ENCODE measurements at places on chromosomes 1 and 21.
A peak's percentile ranks its signal among the peaks of the same experiment; 100 is the strongest.

DNA sequence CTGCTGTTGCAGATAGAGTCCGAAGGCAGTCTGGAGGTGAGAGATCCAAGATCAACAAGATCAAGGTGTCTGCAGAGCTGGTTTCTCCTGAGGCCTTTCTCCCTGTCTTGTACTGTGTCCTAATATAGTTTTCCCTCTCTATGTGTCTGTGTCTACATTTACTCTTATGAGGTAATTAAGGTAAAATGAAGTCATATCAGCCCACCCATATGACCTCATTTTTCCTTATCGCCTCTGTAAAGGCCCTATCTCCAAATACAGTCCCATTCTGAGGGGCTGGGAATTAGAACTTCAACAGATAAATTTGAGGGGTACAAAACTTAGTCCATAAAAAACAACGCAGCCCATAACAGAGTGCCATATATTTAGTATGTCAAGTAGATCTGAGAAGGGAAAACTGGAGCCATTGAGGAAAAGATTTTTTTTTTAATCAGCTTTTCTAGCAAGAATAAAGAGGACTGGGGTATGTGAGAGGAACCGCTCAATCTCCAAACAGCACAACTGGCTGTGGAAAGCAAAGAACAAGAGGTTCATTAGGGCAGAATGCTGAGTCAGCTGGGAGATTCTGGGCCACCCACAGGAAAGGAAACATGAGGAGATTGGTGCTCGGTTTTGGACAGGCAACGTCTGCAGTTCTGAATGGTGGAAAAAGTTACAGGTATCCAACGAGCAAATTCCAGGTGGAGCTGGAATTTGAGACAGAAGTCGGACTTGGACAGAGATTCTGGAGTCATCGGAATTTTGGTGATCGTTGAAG is 65.7 kb downstream of the MAP3K21 start:
- no peak for DNase-seq

DNA sequence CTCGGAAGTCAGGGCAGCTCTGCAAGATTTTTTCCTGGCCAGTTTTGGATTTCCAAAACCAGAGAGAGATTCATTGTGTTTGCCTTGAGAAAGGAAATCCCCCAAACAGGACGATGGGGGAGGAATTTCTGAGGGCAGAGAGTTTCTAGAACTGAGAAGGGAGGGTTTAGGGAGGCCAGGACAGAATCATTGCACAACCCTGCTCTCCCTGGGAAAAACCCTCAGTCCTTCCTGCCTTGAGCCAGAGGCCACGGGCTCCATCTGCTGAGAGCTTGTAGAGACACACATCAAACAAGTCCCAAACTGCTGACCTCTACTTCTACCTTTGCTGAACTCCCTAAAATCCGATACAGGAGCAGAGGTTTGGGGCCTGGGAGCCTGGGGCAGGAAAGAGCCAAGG is 99.7 kb downstream of the NMNAT2 start:
- no peak for DNase-seq

DNA sequence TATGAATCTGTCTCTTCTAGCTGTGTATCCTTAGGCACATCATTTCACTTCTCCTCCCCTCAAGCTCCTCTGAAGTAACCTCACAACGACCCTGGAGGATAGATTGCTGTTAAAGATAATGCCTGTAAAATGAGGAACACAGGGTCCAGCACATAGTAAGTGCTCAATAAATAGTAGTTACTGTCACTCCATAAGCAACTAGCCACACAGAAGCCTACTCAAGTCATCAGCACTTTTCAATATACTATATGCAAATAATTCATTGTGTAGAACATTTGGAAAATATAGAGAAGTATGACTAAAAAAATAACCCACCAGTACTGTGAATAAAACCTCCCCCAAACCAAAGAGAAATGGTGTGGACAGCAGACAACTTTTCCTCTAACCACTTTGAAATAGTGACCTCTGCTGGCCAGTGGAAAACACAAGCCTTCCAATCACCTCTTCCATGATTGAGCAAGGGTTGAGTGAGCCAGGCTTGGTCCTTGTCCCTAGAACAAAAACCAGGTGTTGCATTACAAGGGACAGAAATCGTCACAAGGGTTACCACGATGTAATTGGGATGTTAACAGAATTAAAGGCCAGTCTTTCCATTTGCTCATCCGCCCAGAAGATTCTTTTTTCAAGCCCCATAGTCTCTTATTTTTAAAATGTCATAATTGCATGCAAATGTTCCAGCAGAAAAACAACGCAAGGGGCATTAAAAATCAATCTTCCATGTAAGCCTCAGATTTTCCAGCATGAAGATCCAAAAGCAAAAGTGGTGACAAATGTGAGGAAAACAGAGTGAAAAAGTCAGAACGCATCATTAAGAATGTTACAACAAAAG is 15.7 kb upstream of the GLIS1 start:
- DNase-seq, result peak; percentile 62

- no peak for DNase-seq
These were observed 17.5 kb upstream of the SUCO start for GRCh38 chr1:172515436-172515835.

GRCh38 chr1:54967372-54967771 is 13.1 kb upstream of the TMEM61 start:
- DNase-seq, result no peak

DNA sequence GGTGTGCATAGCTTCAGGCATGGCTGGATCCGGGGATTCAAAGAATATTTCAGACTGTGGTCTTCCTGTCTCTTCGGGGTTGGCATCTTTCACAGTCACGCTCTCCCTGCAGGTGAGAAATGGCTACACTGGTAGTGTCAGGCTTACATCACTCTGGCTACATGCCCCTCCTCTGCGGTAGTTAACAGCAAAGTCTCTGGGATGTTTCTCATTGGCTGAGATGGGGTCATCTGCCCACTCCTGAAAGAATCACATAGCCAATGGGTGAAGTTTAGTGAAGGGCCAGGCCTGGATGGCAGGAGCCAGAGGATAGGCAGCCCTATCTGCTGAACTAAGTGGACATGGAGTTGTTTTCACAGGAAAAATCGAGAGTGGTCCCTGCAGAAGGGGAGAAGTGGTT is 356.5 kb downstream of the MATN1 start:
- no peak for DNase-seq

DNA sequence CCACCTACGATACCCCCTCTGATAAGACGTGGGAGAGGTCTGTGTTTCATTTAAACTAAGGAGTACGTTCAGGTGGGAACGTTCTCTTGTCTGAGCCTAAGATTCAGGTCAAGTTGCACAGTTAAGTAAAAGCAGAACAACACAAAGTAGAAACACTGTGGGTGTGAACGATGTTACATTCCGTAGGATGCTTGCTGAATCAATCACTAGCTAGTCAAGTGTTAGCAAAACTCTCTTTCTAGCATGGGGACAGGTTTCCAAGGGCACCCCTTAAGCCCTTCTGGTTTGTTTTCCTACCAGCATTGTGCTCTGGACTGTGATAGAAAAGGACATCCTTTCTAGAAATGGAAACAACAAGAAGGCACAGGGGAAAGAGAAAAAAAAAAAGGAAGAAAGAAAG is 13.3 kb downstream of the C1orf162 start:
- DNase-seq, result no peak

DNA sequence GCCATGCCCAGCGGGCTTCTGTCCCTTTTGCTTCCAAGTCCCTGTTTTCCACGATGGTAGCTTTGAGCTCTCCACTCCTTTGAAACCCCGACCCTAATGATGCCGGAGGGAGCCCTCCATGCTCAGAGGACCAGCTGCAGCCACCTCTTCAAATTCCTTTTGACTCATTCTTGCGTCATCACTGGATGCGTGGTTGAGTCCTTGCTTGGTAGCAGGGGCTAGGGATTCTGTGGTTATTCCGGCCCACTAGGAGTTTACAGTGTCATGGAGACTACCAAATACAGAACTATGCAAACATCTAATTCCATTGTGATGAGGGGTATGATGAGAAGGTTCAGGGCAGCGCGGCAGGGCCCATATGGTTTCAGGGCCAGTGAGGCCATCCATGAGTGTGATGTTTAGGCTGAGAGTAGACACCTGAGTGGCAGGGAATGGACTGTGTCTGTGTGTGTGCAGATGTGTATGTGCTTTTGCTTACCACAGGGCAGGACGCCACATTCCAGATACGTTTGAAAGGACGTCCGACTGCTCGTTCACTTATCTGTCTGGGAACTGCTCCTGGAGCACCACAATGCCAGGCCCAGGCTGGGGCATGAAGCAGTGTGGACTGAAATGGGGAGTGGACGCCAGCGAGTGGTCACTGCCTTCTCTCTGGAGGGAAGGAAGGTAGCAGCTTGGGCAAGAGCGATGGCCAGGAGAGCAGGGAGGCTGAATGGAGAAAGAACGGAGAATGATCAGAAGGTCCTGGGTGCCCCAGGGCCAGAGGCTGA is 30.4 kb upstream of the ZBTB21 start:
- DNase-seq, result no peak

DNA sequence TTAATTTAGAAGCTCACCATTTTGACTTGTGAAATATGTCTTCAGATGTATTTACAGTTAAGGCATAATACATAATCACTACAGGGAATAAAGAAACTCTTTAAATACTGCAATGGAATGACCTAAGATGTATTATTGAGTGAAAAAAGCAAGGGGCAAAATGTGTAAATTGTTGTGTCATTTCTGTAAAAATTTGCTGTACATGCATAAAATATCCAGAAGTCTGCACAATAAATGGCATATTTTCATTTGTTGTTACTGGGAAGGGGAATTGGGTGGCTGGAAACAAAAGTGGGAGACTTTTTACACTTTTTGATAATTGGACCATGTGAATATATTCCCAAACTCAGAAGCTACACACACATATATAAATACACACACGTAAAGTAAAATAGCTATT is 17.1 kb downstream of the LRIG2 start:
- no peak for DNase-seq

GRCh38 chr1:156705321-156705917 is at the start of gene CRABP2:
CRABP2 (minus strand) TSS chr1:156705583; CDS start chr1:156705446, 137 bp downstream.
- peak; percentile 81 for DNase-seq

Measured in NCI-H510A treated with DMSO at 0.1 percent for 48 hours (cell line).